Mammary epithelial cell (primary cell): ENCODE measurements at places on chromosomes 3 and 15. TPM values are rescaled to one million over a fixed set of nuclear protein-coding genes. Genes with fewer than 3 reads are reported as not detected.

- DNase-seq: peak; percentile 86
These were observed 64.2 kb upstream of the ARL8B start for GRCh38 chr3:5057857-5058324.

MAP6D1 gene
- total RNA-seq: 1.1 and 1.4 TPM in 2 replicates

- no peak for DNase-seq
These were observed 169.7 kb downstream of the ANXA2 start for GRCh38 chr15:60228101-60228500.

FANCD2OS gene
- not detected for total RNA-seq

- no peak for DNase-seq
These were observed 67.7 kb downstream of the CERS3 start for GRCh38 chr15:100461049-100461448.

IL17RE gene
- total RNA-seq: 13.3 TPM

NSMCE3 gene
- total RNA-seq: 6.5 and 8.3 TPM in 2 replicates

GRCh38 chr3:77195766-77196545 is 156.1 kb downstream of the ROBO2 start:
- DNase-seq: no peak

- no peak for DNase-seq
These were observed 119.3 kb downstream of the P3H2 start for GRCh38 chr3:190001426-190001825.

FBLN2 gene
- total RNA-seq: 0.43 TPM in 1 of 2 replicates, not detected in the other

DNA sequence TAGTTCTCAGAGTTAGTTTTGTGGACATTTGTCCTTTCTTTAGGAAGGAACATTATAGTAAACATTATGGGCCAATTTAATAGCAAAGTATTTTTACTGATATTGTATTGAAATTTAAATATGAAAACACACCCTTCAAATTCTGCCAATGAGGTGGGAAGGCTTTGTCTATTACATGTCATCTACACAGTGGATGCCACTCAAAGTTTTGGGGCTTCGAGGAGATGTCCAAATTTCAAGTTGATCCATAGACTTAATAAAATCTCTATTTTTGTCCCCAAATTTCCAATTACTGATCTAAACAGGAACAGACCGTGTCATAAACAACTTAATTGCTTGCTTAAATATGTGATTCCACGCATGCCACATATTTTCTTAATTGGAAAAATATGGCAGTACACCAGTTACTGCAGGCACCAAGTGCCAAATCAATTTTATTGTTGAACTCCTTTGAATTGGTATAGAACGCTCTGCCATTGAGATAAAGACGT is 1.7 kb downstream of the SHOX2 start:
- DNase-seq: no peak

- peak; percentile 78 for DNase-seq
These were observed 256.5 kb downstream of the SHQ1 start for GRCh38 chr3:72591522-72592421.

GRCh38 chr15:90618330-90619125 is 88.8 kb downstream of the CRTC3 start:
- DNase-seq: no peak

DNA sequence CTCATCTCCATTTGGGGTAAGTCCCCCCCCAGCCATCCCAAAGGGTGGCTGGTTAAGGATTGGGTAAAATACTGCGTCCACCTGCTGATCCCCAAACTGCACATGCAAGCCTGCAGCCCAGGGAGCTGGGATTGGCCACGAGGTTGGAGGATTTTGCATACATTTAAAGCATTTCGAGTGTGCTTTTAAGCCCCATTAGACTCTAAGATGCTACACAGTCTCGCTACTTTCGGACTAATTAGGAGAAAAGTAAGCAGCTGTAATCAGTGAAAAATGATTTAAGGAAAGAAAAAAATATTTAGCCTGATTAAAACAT is 23.9 kb downstream of the SLC6A6 start:
- no peak for DNase-seq

DNA sequence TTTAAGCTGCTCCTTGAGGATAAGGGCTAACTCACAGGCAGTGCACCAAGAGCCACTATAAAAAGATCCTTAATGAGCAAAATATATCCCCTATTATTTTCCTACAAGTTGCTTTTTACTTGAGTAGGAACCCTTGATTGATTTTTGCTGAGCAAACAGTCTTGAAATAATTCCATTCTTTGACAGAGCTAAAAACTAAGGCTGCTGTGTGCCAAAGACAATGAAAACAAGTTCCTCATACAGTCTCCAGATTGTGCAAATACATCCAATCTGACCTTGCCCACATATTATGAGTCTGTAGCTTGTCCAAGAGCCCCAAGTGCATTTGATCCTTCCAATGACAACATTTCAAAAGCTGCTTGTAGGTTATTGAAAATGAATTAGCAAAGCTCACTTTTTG is 15.0 kb downstream of the PRKAR2A start:
- DNase-seq: no peak

GRCh38 chr15:32029409-32029861 is 880 bp upstream of the CHRNA7 start:
- DNase-seq: no peak

DNA sequence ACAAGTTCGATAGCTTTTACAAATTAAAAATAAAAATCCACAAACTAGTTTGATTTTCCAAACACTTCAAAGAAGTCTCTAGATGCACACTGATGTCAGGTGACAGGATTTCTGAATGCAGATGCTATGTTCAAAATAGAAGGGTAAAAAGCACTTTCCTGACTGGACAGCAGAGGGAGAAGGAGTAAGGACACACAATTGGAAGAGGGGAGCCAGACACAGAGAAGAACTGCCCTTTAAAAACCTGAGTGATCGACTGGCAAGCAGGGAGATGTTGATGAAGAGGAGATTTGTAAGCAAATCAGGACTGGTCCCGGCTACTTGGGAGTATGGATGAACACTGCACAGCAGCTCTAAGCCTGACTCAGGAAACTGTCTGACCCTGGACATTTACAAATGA is 612.8 kb downstream of the MAGI1 start:
- no peak for DNase-seq

IL5RA gene
- not detected for total RNA-seq

DNA sequence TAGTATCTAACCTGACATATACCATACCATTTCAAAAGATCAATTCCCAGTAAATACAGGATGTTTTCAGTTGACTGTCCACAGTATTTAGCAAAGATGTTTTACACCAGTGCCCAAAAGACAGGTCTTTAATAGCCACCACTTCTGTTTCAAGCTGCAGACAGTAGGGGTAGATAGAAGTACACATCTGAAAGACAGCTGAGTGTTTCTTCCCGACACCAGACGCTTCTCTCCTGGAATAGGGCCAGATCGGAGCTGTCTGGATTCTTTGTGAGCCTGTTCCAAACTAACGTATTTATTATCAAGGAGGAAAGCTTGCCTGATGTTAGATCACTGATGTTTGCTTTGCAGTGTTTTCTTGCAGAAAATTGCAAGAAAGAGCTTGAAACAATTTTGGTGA is 136.1 kb upstream of the RBMS3 start:
- no peak for DNase-seq

GRCh38 chr3:102179326-102180177 is 255.3 kb upstream of the ZPLD1 start:
- no peak for DNase-seq

SLC28A1 gene
- total RNA-seq: 0.17 TPM

DNA sequence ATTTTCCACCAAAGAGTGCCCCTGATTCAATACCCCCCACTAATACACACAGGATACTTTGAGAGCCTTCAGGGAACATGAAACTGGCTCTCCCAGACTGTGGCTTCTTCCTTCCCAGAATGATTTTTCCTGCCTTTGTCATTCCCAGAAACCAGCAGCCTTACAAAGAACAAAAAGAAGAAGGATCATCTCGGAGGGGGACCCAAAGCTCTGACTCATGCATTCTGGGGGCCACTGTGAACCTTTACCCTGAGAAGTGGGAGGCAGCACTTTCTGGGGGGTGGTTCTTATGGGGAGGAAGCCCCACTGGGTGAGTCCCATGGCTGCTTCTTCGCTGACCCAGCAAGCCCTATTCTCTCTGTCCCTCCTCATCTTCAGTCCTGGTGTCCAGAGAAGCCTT is 44.7 kb upstream of the RAD18 start:
- no peak for DNase-seq

PLSCR5 gene
- not detected for total RNA-seq

GRCh38 chr3:70177881-70178645 is 134.4 kb downstream of the MDFIC2 start:
- no peak for DNase-seq

GRCh38 chr15:67551207-67551743 is 8.8 kb downstream of the MAP2K5 start:
- no peak for DNase-seq

HCLS1 gene
- 2.0 TPM for total RNA-seq

DNA sequence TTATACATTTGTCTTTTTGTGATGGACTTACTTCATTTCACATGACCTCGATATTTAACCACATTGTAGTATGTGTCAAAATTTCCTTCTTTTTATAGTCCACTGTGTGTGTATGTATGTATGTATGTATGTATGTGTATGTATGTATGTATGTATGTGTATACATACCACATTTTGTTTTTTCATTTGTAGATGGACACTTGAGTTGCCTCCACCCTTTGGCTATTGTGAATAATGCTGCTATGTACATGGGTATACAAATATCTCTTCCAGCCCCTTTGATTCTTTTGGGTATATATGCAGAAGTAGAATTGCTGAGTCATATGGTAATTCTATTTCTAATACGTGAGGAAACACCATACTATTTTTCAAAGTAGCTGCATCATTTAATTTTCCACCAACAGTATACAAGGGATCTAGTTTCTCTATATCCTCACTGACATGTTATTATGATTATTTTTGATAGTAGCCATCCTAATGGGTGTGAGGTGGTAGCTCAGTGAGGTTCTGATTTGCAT is 228.2 kb downstream of the OPA1 start:
- no peak for DNase-seq

DNA sequence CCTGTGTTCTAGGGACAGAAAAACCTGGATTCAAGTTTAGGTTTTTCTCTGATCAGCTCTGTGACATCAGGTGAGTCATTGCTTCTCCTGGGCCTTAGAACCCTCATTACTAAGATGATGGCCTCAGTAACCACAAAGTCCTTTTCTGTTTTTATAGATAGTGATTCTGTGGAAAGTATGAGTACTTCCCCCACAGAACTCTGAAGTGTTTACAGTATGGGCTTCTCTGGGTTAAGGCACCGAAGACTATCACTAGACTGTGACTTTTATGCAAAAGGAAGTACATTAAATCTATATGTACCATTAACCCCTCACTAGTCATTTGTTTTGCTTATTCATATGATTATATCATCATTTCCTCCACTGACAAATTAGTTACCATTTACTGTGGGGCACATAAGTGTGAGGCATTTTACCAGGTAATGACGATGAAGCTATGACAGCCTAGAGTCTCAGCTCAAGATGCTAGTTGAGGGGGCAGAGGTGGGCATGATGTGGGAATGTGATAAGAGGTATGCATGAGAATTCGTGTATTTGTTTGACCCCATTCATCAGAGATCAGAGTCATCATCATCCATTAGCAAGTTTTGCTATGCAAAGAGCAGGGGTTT is 15.0 kb upstream of the RORA start:
- no peak for DNase-seq

DNA sequence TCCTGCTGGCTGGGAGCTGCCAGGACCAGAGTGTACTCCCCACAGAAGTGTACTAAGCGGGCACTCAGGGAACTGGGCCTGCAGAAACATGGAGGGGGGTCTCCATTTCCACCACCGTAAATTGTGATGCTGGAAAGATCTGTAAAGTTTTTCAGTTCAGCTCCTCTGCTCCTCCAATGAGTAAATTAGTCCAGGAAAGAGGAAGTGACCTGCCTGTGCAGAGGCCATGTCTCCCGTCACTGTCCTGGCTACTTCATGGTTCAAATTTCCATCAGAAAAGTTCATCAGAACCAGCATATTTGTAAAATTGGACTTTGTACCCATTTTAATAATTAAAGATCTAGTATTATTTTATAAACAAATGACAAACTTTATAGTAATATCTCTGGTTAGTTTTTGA is 226.7 kb upstream of the THBS1 start:
- DNase-seq: no peak

PPM1L gene
- total RNA-seq: 0.96 and 1.1 TPM in 2 replicates

DNASE1L3 gene
- total RNA-seq: not detected

LRCH3 gene
- total RNA-seq: 49.0 and 54.5 TPM in 2 replicates

DNA sequence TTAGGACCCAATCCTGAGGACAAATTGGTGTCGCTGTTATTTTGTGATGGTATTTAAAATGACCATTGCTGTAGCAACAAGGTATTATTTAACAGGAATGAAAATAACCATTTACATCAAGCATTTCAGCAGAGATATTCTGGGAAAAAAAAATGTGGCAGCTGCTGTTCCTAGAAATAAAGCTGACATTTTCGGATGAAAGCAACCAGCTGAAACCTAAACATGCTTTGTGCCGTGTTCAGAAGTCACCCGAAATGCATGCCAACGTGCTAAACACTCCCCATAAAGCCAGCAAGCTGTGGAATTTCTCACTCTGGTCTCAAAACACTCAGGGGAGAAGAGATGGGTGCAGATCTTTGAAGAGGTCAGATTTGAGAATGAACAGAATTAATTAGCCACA is 31.5 kb upstream of the TAFA4 start:
- no peak for DNase-seq

DHX30 gene
- total RNA-seq: 60.5 TPM

PTX3 gene
- total RNA-seq: 0.83 TPM

GRCh38 chr3:149655826-149656574 is 1.8 kb downstream of the WWTR1 start:
- no peak for DNase-seq

SCAPER gene
- total RNA-seq: 8.8 and 11.6 TPM in 2 replicates

DNA sequence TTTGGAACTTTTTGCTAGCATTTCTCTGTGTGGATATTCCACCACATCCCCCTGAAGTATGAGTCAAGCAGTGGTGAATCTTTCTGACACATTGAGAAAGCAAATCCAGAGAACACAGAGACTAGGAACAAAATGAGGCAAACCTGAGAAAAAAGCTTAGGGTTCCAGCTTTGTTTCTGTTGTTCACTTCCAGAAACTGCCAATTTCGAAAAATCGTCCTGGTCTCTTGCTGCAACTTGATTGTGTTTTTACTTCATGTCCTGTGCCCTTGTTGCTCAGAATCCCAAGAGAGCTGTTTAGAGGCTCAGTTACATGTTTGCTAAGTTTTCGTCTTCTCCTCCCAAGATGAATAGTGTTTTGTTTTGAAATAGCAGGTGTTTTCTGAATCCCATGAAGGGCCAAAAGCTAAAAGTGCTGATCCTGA is 13.7 kb downstream of the MAP2K1 start:
- peak; percentile 39 for DNase-seq

COL6A6 gene
- not detected in 2 replicates for total RNA-seq
